ENCODE measurements at places on chromosomes 4 and X.

- DNase-seq = no peak
These were observed 62.7 kb upstream of the SORBS2 start for GRCh38 chr4:185874516-185875230.

DNA sequence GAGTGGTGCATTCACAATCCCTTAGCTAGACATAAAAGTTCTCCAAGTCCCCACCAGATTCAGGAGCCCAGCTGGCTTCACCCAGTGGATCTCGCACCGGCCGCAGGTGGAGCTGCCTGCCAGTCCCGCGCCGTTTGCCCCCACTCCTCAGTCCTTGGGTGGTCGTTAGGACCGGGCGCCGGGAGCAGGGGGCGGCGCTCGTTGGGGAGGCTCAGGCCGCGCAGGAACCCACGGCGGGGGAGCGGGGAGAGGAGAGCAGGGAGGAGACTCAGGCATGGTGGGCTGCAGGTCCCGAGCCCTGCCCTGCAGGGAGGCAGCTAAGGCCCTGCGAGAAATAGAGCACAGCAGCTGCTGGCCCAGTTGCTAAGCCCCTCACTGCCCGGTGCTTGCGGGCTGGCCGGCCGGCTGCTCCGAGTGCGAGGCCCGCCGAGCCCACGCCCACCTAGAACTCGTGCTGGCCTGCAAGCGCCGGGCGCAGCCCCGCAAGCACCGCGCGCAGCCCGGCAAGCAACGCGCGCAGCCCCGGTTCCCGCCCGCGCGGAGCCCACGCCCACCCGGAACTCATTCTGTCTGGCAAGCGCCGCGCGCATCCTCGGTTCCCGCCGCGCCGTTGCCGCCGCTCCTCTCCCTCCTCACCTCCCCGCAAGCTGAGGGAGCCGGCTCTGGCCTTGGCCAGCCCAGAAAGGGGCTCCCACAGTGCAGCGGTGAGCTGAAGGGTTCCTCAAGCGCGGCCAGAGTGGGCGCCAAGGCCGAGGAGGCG is 153.5 kb downstream of the SLC7A11 start:
- no peak for DNase-seq

GRCh38 chr4:8058031-8058479 is 100.6 kb downstream of the ABLIM2 start:
- DNase-seq = no peak

GRCh38 chrX:23699636-23700194 is 32.4 kb downstream of the PRDX4 start:
- peak; percentile 5 for DNase-seq

DNA sequence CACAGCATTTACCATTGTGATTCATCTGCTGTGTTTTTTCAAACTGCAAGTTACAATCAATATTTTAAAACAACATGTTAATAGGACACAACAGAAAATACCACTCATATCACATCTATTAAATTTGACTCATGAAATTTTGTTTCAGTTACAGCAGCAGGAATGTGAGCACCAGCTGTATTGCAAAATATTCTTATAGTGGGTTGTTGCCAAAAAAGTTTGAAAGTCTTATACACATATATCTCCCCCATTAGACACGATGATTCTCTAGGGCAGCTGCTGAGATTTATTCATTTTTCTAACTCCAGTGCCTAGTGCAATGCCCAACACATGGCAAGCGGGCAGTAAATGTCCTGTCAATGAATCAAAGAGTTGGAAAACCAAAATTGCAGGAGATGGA is 26.6 kb upstream of the NKX3-2 start:
- no peak for DNase-seq

DNA sequence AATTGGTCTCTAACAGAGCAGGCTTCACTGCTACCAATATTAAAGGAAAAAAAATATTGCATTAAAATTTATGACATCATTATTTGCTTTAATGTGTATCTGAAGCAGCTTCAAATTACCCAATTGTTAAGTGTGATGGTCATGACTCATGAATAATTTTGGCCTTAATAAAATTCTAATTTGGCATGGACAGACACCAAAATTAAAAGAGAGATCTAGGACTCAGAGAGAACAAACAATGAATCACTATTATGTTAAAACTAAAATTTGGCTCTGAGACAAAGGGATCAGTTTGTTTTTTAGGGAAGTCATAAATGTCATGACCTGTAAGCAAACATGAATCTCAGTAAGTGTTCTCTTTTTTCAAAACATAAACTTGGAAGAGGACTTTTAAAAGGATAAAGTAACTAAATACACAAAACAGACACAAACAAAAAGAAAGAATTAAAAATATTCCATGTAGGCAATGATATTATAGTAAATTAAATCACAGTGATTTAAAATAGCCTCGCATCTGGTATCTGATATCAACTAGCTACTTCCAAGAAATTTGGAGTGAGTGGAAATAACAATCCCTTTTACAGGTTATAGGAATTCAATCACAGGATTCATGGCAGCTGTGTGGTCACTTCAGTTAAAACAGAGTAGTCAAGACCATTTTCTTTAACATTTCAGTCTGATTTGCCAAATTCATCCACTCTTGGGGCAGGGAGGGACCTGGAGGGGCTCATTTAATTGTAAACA is 11.6 kb downstream of the VEGFC start:
- no peak for DNase-seq

DNA sequence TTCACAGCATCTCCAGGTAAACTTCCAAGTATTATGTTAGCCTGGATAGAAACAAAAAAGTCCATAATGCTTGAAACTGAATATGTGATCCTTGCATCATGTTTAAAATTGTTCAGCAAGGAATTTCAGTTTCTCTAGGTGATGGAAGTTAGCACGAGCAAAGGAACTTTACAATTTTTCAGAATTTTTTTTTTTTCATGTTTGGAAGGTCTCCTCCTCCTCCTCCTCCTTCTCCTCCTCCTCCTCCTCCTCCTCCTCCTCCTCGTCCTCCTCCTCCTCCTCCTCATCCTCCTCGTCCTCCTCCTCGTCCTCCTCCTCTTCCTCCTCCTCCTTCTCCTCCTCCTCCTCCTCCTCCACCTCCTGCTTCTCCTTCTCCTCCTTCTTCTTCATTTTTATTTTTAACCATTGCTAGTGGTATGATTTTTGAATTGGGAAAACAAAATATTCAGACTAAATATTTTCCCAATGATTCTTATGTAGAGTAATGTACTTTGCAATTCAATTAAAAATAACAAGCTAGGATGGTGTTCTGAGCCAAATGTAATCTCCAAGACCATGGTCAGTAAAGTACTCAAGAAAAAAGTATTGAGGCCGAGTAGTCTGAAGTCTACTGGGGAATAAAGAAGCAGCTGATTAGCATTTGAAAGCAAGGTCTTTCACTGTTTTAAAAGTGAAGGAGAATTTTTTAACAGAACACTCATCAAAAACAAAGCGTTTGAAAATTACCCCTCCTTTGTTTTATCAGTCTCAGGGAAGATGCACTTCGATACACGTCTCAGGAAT is 420.9 kb upstream of the ATOH1 start:
- no peak for DNase-seq

- no peak for DNase-seq
These were observed 6.4 kb upstream of the RBMX2 start for GRCh38 chrX:130395341-130395740.

- DNase-seq = no peak
These were observed 445.4 kb downstream of the BCOR start for GRCh38 chrX:39652336-39652735.

GRCh38 chr4:89737888-89738287 is 99.1 kb downstream of the SNCA start:
- no peak for DNase-seq

DNA sequence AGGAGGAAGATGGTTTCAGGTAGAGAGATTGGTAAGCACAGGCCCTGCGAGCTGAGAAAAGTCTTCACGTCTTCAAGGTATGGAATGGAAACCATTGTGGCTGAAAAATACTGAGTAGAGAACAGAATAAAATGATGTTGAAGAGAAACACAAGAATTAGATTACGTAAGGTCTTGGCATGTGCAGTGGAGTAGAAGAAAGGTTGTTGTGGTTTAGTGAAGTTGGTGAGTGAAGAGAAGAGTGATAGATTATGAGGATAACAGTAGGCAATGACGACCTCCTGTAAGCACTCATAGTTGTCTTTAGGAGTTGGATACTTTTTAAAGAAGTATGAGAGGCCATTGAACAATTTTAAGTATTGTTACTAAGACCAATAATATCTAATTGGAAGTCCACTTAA is 642.6 kb downstream of the PCDH7 start:
- DNase-seq = no peak

GRCh38 chr4:53777244-53777984 is 186.1 kb upstream of the LNX1 start:
- DNase-seq = no peak

- DNase-seq = no peak
These were observed 36.7 kb upstream of the GABRQ start for GRCh38 chrX:152600853-152601633.

GRCh38 chrX:71909956-71910355 is 689 bp upstream of the NHSL2 start:
- no peak for DNase-seq

DNA sequence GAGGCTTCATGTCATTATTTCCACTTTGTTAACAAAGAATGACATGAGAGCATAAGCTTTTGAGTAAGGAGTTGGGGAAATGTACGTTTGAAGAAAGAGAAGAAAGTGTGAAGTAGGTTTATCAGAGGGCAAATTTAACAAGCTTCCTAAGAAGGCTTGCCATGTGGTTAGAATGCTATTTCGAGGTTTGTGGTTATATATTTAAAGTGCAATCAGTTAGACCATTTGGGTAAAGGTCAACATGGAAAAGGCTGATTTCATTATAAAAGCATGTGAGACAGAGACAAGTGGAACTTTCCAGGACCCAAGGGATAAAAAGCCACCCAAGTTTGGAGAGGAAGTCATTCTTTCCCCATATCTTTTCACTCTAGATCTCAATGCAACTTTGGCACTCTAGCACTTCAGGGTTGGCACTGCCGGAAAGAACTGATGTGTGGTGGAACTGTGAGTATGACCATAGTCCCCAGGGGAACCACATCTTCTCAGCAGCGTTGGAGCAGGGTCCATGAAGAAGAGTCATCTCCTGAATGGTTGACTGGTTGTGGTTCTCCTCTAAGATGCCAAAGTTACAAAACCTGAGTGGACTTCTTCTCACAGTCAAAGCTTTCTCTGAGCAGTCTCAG is 529.9 kb downstream of the MID1IP1 start:
- no peak for DNase-seq

DNA sequence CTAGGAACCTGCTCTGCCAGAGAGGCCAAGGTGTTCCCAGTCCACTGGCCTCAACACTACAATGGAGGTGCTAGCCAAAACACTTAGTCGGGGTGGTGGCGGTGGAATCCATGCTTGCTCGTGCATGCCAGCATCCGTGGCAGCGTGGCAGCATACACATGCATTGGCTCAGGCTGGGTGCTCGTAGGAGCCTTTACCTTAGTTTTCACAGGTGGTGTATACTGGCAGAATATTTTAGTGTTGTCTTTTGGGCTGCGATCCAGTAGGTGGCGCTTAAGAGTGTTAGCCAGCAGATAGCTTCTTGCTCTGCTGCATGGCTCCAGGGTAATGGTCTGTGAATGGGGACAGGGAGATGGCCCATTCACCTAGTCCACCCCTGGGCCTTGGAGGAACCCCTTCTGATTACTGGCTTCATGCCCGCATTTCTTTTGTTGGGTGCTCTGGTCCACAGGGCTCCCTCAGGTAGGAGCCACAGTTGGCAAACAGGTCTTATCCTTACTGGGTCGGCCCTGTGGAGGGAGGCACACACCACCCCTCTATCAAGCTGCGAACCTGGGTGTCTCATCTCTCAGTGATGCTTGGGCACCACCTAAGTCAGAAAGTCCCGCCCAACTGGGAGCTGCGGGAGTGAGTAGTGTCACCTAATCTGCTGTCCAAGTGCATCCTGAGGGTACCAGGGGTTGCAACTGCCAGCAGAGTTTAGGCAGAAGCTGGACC is 40.0 kb downstream of the RIPPLY1 start:
- DNase-seq = no peak

DNA sequence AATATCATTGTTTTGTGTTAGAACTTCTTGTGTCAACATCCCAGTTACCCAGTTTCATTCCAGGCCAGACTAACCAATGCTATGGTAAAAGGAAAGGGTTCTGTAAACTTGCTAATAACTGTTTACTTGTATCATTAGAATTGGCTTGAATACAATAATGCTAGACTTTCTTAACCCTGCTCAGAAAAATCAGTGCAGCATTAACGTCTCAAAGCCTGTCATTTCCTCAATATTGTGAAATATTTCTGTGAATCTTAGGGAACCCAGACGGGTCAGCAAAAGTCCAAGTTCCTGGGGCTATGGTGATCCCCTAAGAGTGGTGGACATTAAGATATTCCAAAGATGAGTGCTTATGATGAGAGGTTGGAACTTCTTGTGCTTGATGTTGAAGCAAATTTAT is 541.2 kb upstream of the MAGEB18 start:
- no peak for DNase-seq

- DNase-seq = no peak
These were observed 12.3 kb downstream of the PPP3CA start for GRCh38 chr4:101334963-101335572.

DNA sequence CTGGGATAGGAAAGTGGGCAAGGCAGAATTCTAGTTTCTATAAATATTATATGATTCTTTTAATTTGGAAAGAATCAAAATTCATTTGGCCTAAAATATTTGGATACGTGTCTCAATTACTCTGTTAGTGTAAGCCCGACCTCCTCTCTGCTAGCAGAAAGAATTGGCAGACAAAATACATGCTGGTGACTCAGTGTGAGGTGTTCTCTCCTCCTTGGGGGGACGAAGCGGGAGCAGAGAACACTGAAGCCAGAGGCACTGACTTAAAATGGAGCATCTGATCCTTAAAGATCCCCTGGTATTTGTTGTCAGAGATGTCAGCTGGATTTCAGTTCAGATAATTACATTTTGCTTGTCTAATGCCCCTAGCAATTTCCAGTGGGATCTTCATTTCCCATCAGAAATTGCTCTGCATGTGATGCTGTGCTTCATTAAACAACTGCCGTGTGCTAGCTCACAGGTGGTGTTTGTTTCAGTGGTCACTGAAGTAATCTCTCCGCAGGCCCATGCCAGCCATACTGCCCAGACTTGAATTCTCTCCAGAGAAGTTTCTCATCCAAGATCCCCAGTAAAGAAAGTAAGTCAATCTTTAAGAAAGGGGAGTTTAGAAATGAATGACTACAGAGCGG is 188.7 kb upstream of the TLL1 start:
- no peak for DNase-seq

GRCh38 chr4:97370568-97370967 is 772.7 kb downstream of the STPG2 start:
- DNase-seq = no peak

DNA sequence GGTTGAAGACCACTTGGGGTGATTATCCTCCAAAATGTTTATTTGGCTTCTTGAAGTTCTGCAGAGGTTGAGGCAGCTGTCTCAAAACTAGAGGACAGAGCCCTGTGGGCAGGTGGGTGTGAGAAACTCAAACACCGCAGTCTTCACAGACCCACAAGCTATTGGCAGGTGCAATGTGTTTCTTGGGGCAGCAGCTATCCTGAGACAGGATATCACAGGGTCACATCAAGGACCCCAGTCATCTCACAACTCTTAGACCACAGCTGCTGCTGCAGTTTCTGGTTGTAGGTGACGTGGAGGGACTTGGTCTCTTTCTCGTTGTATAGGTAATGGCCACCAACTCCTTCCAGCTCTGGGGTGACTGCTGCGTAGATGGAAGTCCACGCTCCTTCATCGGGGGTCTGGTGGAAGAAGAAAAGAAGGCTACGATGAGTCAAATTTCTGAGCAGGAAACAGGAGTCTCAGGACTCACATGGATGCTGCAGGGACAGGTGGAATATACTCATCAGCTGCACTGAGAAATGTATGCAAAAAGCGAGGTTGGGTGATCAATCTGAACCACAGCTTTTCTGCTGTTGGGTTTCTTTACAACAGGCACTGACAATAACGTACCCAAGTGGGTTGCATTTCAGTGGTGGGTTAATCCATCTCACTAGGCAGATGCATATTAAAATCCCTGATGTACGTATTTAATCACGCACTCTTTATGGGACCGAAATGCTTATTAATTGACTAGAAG is 279.8 kb downstream of the DHRSX start:
- no peak for DNase-seq
